ENCODE measurements at places on chromosomes 5 and 9. TPM values are rescaled to one million over a fixed set of nuclear protein-coding genes. Genes with fewer than 3 reads are reported as not detected.
A peak's percentile ranks its signal among the peaks of the same experiment; 100 is the strongest.

Gene SLC6A3
- not detected for total RNA-seq

Gene OCLN
- 3.2 TPM for total RNA-seq

Gene ZFP62
- total RNA-seq = 13.3 TPM

Gene GLRA1
- total RNA-seq = not detected

Gene PCDHGB2
- 1.0 TPM for total RNA-seq

Gene CDC20B
- total RNA-seq = not detected

- H3K36me3 ChIP-seq = no peaks in the 10 kb centered on the region
- H3K4me3 ChIP-seq = no peak overlapping the region
- peaks cover 10% of the 10 kb centered on the region for H3K4me1 ChIP-seq
Measured at GRCh38 chr5:20678814-20679298, 690.9 kb upstream of the CDH18 start.

GRCh38 chr5:158758675-158759074 lies 341.0 kb downstream of the EBF1 start:
- peaks cover 58% of the 10 kb centered on the region for H3K4me1 ChIP-seq
- H3K27me3 ChIP-seq = no peaks in the 10 kb centered on the region
- H3K36me3 ChIP-seq = peaks cover 2% of the 10 kb centered on the region
- no peak overlapping the region for H3K4me3 ChIP-seq
- DNase-seq = no peak

DNA sequence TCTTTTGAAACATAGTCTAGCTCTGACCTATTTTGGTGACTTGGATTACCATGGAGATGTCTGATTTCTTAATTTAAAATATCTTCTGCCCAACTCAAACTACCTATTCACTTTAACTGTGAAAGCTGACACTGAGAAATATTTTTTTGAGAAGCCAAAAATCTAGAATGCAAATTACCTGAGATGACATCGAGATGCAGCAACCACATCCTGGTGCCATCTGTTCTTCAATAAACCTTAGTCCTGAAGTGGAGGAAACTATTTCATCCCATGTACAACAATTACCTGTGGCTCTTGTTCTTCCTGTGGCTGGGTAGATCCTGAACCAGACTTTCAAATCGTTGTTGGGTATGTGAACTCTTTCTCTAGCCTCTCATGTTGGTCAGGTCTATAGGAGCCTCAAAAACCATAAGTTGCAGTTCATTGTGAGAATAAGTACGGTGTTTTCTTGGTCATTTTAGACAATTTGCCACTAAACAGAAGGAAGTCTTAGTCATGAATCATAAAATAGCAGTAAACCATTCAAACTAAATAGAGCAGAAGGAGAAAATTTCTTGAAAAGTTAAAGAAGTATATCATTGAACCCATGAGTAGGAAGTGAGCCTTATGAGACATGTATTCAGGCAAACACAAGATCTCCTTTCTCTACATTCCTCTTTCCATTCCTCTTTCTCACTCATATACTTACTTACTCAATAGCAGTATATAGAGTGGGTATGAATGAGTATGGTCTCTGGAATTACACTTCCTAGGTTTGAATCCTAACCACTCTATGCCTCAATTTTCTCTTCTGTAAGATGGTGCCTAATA lies 176.0 kb downstream of the HMHB1 start:
- H3K27me3 ChIP-seq = no peaks in the 10 kb centered on the region
- H3K4me3 ChIP-seq = no peak overlapping the region
- DNase-seq = no peak
- peak overlapping the region; percentile 53 for H3K27ac ChIP-seq

DNA sequence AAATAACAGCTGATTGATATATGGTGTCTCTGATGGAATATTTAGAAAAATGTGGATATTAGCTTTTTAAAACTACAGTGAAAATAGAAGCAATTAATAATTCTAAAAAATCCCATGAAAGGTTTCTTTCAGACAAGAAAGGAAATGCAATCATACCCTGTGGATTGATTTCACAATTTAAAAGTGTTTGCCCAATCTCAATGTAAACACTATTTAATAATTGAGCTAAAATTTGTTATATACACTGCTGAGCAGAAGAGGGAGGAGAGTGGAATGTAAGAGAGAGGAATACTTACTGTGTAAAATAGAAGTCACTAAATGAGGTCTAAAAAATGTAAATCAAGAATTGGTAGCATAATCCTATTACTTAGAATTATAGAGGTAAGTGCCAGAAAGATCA lies 76.9 kb downstream of the FEM1C start:
- H3K4me1 ChIP-seq = no peaks in the 10 kb centered on the region
- no peaks in the 10 kb centered on the region for H3K36me3 ChIP-seq
- no peak overlapping the region for H3K4me3 ChIP-seq
- no peak overlapping the region for H3K27ac ChIP-seq
- peaks cover 25% of the 10 kb centered on the region for H3K27me3 ChIP-seq

GRCh38 chr5:159341906-159342310 lies 11.6 kb upstream of the IL12B start:
- peaks cover 10% of the 10 kb centered on the region for H3K27me3 ChIP-seq
- peaks cover 17% of the 10 kb centered on the region for H3K4me1 ChIP-seq
- no peak for DNase-seq
- H3K36me3 ChIP-seq = peaks cover 4% of the 10 kb centered on the region

DNA sequence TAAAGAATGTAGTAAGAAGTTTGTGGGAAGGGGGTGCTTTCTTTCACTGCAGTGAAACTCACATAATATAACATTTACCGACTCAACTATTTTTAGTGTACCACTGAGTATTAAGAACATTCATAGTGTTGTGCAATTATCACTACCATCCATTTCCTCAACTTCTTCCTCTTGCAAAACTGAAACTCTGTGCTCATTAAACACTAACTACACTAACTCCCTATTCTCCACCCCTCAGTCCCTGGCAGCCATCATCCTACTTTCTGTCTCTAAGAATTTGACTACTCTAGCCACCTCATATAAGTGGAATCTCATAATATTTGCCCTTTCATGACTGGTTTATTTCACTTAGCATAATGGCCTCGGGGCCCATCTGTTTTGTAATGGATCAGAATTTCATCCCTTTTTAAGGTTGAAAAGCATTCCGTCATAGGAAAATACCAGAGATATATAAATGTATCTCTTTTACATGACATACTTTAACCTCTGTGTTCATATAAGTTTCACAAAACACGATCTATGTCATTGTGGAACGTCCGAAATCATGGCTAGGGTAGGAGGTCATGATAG lies 56.3 kb upstream of the DIRAS2 start:
- H3K4me3 ChIP-seq = no peak overlapping the region
- H3K4me1 ChIP-seq = peaks cover 6% of the 10 kb centered on the region
- H3K27ac ChIP-seq = no peak overlapping the region
- no peak for DNase-seq

GRCh38 chr9:137175345-137175961 lies 3.6 kb upstream of the TMEM210 start:
- DNase-seq = no peak
- H3K27me3 ChIP-seq = peaks cover 2% of the 10 kb centered on the region
- peaks cover 11% of the 10 kb centered on the region for H3K36me3 ChIP-seq

DNA sequence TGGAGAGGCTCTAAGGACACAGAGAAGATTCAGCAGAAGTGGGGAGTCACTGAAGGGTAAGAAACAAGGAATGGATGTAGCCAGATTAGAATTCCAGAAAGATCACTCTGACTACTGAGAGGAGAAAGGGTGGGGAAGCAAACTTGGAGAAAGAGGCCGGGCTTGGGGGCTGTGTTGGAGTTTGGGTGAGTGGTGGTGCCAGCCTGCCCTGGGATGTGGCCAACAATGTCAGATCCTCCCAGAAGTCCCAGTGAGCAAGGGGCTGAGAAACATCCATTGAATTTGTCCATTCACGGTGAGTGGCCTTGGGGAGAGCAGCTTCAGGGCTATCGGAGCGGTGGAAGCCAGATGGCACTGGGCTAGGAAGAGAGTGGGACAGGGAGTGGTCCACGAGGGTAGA lies 60.4 kb downstream of the COL15A1 start:
- peaks cover 23% of the 10 kb centered on the region for H3K27me3 ChIP-seq
- DNase-seq = no peak
- H3K4me1 ChIP-seq = peaks cover 11% of the 10 kb centered on the region
- no peak overlapping the region for H3K27ac ChIP-seq

- no peak overlapping the region for H3K27ac ChIP-seq
- peaks cover 14% of the 10 kb centered on the region for H3K36me3 ChIP-seq
- peak; percentile 32 for DNase-seq
- no peaks in the 10 kb centered on the region for H3K27me3 ChIP-seq
- H3K4me1 ChIP-seq = peaks cover 58% of the 10 kb centered on the region
Measured at GRCh38 chr9:114286146-114286679, 36.7 kb upstream of the ORM1 start.

Data from chondrocyte (in vitro differentiated cells).